Activated CD4-positive, alpha-beta T cell treated with anti-CD3 and anti-CD28 coated beads, Interleukin-2, amount 10 ng/mL, durations not matched to agents 24 days and 14 days (primary cell): ENCODE measurements at places on chromosomes 5 and 9. TPM values are rescaled to one million over a fixed set of nuclear protein-coding genes. Genes with fewer than 3 reads are reported as not detected.

DNA sequence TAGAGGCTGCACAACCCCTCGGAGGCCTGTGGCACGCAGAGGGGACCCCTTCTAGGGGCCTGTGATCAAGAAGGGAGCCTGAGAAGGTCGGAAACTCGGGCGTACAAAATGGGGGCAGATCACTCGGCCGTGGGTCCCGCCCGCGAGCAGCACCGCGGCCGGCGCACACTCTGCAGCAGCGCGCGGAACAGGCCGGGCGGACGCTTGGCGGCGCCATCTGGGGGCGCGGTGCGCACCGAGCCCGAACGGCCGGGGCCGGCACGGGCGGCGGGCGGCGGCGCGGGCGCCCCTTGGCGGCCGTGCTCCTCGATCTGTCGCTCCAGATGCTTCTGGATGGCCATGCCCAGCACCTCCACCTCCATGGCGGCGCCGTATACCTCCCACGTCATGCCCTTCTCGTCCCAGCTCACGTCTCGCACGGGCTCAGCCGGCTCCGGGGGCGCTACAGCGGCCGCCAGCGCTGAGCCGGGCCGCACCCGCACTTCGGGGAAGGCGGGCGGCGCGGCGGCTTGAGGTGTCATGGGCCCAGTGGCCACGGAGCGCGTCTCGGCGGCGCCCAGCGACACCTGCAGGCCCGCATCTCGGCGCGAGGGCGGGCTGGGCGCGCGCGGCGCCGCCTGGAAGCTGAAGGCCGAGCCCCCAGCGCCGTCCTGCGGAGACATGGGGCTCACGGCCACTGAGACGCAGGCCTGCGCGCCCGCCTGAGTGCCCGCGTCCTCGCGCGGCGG is 13.1 kb downstream of the GPRIN1 start:
- DNase-seq: peak; percentile 89

DNA sequence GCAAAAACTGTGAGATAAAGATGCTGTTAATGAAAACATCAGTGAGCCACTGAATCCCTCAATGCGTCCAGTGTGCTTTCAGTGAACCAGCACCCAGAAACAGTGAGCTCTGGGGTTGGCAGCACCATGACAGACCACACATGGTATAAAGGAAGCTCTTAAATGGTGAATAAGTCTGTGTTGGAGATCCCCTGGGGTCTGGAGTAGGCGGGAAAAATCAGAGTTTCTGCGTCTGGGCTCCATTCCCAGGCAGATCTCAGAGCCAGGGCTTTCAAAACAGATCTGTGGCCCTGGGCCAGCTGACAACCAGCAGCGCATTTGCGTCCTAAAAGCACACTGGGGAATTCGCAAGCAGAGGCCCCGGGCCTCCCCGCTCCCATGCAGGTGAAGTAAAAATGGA is 233.5 kb downstream of the FRMD3 start:
- DNase-seq: no peak

DNA sequence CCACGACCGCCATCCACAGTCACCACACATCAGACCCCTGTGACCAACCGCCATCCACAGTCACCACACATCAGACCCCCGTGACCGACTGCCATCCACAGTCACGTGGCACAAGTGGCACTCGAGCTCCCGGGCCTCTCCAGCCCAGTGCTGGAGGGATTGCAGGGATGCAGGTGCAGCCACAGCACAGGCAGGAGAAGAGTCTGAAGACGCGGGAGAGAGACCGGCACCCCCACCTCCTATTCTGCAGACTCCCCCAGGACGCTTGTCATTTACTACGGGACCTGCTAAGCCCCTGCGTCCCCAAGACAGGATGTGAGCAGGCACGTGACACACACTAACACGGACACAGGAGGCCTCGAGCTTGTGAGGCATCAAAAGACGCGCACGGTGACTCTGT is 21.1 kb downstream of the TERT start:
- no peak for DNase-seq

DNA sequence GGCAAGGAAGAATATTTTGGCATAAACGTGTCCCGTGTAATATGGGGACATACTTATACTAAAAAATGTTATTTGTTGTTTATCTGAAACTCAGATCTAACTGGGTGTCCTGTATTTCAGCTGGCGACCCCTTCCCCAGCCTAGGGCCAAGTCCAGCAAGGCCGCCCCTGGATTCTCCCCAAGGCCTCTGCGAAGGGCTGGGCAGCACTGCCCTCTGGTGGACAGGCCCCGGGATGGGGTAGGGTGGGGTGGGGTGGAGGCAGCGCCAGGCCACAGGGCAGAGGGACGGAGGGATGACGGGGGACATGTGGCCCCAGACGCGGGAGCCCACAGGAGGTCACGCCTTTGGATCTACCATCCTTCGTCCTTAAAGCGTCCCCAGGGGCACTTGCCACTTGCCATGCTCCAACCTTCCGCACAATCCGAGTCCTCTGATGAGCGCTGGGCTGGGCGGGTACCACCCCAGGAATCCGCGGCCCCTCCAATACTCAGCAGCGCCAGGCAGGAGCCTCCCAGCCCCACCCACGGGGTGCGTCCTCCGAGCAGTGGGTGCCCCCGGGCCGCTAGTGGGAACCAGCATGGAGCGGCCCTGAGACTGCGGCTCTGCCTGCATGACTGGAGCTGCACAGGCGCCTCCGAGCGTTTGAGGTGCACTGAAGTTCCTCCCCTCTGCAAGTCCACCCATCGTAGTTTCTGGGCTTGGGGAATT is 7.1 kb upstream of the AGPAT2 start:
- DNase-seq: peak; percentile 77

F12 gene
- 2.7 and 2.8 TPM in 2 replicates for total RNA-seq
